Right lung (tissue), 10 donors: ENCODE measurements at places on chromosomes 4 and X. TPM values are rescaled to one million over a fixed set of nuclear protein-coding genes. Genes with fewer than 3 reads are reported as not detected.

GRCh38 chrX:98141466-98141865, 1257.8 kb downstream of the RPA4 start:
- no peak for DNase-seq

DNA sequence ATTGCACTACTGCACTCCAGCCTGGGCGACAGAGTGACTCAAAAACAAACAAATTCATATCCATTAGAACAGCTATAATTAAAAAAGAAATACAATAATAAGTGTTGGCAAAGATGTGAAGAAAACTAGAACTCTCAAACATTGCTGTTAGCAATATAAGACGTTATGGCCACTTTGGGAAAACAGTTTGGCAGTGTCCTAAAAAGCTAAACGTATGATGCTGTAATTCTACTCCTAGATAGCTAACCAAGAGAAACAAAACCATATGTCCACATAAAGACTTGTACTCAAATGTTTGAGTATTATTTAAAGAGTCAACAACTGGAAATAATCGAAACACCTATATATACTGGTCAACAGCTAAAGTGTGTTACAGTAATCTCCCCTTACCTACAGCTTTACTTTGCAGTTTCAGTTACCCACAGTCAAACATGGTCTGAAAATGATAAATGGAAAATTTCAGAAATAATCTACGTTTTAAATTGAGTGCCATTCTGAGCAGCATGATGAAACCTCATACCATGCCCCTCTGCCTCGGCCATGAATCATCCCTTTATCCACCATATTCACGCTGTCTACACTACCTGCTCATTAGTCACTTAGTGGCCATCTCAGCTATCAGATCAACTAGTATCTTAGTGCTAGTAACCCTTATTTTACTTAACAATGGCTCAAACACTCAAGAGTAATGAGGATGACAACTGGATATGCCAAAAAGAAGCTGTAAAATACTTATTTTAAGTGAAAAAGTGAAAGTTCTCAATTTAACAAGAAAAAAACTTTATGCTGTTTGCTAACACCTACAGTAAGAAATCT, 4.9 kb downstream of the ELF2 start:
- no peak for DNase-seq

DNA sequence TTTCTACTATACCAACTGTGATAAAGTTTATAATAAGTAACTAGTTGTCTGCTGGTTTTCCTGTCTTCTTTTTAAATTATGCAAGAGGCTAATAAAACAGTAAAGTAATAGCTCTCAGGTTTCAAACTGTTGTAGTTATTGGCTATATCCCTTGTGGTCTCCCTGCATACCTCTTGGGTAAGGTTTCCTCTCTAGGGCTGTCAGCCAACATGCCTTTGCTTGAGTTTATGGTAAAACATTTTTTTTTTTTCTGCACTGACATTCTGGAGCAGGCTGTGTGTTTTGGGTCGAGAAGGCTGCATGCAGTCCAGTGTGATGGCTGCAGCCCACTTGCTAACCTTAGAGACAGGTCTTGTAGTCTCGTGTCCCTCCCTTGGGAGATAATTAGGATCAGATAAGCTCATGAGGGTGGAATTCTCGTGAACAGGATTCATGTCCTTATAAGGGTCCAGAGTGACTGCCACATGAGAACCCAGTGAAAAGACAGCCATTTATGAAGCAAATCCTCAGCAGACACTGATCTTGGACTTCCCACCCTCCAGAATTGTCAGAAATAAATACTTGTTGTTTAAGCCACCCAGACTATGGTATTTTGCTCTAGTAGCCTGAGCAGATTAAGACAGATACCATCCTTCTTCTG, 831.2 kb downstream of the CCSER1 start:
- no peak for DNase-seq

SPIN2B gene
- polyA plus RNA-seq: 24.8 TPM

SCOC gene
- polyA plus RNA-seq: 86.4 TPM
